ENCODE measurements at places on chromosomes 11 and 22.
A peak's percentile ranks its signal among the peaks of the same experiment; 100 is the strongest.

GRCh38 chr11:22389526-22390282, 51.5 kb downstream of the SLC17A6 start:
- no peak for DNase-seq

DNA sequence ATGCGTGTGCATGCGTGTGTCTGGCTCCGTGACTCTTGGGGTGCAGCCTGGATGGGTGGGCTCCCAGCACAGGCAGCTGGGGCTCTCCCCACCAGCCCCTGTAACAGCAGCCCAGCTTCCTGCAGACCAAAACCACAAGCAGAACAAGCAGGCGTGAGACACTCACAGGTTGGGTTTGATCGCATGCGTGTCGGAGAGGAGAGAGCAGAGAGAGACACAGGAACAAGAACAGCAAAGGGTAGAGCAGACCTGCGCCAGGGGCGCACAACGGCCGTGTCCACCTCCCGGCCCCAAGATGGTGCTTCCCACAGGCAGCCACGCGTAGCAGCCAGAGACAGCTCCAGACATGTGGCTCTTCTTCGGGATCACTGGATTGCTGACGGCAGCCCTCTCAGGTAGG, at the start of gene CD6:
CD6 (plus strand) TSS at position 161 of the 400 bp plus-strand sequence; CDS start at position 347, 186 bp downstream.
- peak; percentile 51 for DNase-seq

GRCh38 chr22:22520667-22521602, 865 bp upstream of the ZNF280A start:
- DNase-seq, result no peak

GRCh38 chr22:37491559-37492427, 5.6 kb upstream of the MFNG start:
- DNase-seq, result no peak

DNA sequence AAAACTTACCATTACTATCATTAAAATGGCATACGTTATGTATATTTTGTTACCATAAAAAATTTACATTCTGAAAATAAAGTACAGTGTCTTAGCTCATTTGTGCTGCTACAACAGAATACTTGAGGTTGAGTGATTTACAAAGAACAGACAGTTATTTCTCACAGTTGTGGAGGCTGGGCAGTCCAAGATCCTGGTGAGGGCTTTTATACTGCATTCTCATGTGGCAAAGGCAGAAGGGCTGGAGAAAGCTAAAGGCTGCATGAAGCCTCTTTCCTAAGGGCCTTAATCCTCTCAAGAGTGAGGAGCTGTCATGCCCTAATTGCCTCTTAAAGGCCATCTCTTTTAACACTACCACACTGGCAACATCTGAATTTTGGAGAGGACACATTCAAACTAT, 13.3 kb downstream of the GGTLC2 start:
- DNase-seq, result no peak

DNA sequence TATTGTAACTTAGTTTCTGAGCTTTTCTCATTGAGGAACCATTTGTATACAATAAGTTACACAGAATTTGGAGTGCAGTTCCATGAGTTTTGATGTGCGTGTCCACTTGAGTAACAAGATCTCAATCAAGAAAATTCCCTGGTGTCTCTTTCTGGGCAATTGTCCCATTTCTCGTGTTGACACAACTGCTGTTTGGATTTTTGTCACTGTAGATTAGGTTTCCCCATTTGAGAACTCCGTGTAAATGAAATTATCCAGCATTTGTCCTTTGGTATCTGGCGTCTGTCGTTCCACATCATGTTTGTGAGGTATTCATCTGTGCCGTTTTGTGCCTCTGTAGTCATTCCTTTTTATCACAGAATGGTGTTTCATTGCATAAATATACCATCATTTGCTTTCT, 547.0 kb downstream of the TBC1D22A start:
- DNase-seq, result no peak

DNA sequence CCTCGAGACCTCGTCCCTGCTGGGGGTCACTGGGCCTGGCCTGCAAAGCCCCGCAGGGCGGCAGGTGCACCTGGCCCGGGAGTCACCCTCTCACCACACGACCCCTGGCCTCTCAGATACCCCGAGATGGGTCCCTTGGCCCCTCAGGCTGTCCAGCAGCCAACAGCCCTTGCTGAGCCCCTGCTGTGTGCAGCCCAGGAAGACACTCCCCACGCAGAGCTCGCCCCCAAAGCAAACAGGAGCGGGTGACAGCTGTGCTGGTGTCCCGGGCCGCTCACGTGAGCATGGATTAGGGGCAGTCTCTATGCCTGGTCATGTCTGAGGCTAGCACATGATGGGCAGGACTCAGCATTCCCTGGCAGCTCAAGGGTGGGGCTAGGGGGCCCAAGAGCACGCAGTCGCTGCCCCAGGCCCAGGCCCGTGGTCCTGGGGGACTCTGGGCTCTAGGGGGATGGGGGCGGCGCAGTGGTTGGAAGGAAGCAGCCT, 31.3 kb downstream of the WNT7B start:
- DNase-seq, result no peak

DNA sequence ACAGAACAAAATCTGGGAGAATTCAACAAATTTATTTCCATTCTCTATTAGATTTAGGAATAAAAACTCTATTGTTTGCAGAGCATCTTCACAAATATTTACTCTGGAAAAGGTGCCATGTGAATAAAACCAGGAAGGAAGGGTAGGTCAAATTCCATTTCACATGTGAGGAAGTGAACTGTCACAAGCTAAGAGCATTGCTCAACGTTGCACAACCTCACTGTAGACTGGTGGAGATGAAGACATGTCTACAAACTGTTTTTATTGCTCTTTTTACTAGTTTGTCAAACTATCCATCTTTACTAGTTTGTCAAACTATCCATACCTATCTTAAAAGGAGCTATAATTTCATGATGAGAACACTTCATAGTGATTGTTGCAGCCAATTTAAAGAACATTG, 236.4 kb downstream of the CNTN5 start:
- DNase-seq, result no peak

- peak; percentile 31 for DNase-seq
Observed at GRCh38 chr11:18243783-18244362, 4.6 kb downstream of the SAA2 start.

DNA sequence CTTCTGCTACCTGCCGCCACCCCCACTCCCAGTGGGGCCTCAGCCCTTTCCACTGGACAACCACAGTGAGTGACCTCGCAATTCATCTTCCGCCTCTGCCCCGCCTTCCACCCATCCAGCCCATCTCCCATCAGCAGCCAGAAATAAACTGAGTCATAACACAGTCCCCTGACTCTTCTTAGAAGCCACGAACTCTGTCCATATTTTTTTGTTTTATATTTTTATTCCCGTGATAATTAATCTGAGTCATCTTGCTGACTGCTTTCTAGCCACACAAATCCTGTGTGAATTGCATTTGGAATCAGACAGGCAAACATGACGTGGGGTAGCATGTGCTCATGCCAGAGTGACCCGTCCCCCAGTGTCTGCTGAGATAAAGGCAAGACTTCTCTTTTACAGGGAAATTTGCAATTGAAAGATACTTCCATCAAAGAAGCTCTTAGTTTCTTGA, 7.0 kb downstream of the FADD start:
- DNase-seq, result no peak

GRCh38 chr11:119619665-119620064, 109.3 kb downstream of the NECTIN1 start:
- DNase-seq, result no peak

DNA sequence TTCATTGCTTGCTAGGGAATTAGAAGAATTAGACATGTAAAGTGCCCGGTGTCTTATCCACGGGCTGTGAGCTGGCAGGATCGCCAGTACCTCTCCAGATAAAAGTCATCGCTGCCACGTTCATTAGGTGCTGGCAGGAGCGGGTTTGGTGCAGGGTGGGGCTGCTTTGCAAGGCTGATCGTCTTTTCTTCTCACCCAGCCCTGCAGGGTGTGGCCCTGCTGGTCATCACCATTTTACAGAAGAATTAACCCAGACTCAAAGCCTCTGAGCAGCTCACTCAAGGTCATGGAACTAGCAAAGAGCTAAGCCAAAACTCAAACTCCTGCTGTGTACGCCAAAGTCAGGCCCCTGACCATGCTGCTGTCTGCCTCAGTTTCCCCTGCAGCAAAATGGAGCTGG, 6.1 kb upstream of the FGF4 start:
- no peak for DNase-seq

- no peak for DNase-seq
Observed at GRCh38 chr11:126383339-126384335, 28.2 kb downstream of the ST3GAL4 start.

- DNase-seq, result no peak
Observed at GRCh38 chr22:37545703-37546436, 14.4 kb upstream of the CDC42EP1 start.

DNA sequence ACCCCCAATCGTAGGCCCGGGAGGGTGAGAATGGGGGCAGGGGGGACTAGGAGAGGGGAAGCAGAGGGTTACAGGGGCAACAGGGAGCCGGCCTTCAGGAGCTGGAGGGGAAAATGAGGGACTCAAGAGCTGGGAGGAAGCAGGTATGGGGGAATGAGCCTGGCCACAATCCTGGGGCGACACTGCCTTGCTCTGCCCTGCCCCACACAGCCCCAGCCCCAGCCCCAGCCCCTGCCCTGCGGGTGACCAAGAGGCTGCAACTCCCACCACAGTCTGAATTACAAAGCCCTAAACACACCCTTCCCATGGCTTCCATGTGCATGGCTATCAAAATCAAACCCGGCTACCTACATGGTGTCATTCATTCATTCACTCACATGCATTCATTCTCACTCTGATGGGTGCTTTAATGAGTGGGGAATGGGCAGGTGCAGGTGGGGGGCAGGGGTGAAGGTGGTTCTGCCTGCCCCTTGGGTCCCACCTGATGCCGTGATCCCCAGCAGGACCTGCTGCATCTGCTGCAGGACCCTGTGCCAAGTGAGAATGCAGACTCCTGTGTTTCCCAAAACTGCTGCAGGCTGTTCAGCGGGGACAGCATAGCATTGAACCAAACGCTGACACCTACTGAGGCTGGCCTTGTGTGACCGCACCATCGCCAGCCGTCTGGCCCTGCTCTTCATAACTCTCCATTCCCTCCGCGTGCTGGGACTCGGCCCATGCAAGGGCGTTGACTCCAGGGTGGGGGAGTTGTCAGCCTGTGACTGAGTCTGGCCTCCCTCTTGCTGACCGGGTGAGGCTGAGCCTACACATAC, 9.5 kb upstream of the LINC01488 start:
- DNase-seq, result no peak

- no peak for DNase-seq
Observed at GRCh38 chr11:96091476-96091875, 167.6 kb upstream of the MTMR2 start.

DNA sequence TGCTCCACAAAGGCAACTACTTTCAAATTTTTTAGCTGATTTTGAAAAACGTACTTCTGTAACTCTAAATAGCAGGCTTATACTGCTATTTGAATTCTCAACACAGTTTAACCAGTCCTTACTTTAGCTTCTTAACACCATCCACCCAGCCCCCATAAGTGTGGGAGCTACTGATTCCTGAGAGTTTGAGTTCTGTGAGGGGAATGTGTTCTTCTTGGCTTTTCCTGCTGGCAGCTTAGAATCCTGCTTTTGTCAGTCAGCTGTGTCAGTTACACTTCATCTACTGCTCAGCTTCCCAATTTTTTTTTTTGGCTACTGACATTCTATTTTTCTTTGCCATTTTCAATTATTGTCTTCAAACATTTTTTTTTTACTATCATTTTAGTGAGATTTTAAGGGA, 440.4 kb downstream of the INSC start:
- DNase-seq, result no peak

- DNase-seq, result no peak
Observed at GRCh38 chr11:69392104-69392653, 89.3 kb upstream of the LINC01488 start.

- no peak for DNase-seq
Observed at GRCh38 chr11:83374311-83374710, 88.1 kb upstream of the CCDC90B start.

DNA sequence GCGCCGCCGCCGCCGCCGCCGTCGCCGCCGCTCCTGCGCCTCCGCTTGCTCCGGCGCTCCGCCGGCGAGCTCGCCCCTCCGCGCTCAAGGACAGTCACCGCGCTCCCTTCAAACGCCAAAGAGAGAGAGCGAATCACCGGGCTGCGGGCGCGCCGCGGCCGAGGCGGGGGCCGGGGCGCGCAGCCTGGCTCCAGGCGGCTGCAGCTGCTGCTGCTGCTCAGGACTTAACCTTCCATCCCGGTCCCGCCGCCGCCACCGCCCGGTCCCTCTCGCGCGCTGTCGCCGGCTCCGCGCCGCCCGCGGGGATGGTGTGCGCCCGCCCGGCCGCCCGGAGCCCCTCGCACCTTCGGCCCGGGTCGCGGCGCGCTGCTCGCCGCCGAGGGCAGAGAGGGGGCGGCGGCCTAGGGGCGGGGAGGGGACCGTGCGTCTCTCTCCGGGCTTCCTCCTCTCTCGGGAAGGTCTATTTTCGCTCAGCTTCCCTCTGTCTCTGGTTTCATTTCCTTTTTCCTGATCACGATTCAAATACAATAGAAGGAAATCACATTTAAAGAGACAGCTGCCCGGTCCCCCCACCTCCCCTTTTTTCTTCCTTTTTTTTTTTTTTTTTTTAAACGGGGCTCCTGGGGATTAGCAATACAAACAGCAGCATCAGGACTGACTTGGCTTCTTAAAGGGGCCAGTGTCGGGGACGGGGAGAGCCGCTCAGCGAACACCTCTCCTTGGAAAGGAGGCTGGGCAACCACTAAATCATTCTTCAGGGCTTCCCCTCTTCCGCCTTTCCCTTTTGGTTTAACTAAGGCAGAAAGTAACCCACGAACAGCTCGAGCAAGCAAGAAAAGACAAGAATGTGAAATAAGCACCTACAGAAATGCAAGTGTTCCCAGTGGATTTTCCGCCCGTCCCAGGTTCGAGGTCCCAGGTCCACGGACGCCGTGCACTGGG, 22.1 kb downstream of the LMO2 start:
- DNase-seq, result peak; percentile 68

DNA sequence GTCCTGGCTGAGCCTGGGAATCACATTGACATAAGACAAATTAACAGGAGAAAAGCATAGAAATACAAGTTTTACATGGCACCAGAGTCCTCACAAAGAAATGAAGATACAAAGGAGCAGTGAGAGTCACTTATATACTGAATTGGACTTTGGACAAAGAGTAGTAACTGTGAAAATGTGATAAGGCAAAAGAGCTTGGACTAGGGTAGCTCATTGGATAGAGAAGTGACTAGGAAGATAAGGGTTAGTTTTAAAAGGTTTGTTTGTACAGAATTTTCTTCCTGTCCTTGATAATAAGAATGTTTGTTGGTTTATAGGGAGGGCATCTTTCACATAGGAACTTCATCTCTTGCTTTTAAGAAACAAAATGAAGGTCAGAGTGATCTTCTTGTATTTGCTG, 17.9 kb upstream of the NUCB2 start:
- no peak for DNase-seq

DNA sequence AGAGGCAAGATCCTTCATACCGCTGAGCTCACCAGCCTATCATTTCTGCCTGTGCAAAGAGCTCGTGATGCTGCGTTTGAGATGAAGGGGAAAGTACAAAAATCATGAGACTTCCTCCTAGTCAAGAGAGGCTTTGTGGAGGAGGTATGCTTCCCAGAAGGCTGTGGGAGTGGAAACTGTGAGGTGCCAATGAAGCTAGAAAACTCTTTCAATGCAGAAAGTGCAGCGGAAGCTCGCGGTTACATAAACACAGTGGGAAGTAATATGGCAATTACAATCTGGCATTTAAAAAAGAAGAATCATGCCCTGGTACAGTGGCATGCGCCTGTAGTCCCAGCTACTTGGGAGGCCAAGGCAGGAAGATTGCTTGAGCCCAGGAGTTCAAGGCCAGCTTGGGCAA, 134.8 kb downstream of the EHF start:
- no peak for DNase-seq

Measured in GM06990 (cell line).